ENCODE measurements at places on chromosomes 11 and 22. TPM values are rescaled to one million over a fixed set of nuclear protein-coding genes. Genes with fewer than 3 reads are reported as not detected.

DMC1 gene
- not detected for polyA plus RNA-seq

GRCh38 chr11:1771700-1772099, 8.0 kb upstream of the CTSD start:
- DNase-seq, result no peak
- no peaks in the 10 kb centered on the region for H3K4me1 ChIP-seq
- no peaks in the 10 kb centered on the region for H3K36me3 ChIP-seq
- H3K27ac ChIP-seq, result no peak overlapping the region
- H3K27me3 ChIP-seq, result no peaks in the 10 kb centered on the region
- H3K4me3 ChIP-seq, result no peak overlapping the region

APOL4 gene
- polyA plus RNA-seq, result 0.59 TPM

BLID gene
- not detected for polyA plus RNA-seq

DNA sequence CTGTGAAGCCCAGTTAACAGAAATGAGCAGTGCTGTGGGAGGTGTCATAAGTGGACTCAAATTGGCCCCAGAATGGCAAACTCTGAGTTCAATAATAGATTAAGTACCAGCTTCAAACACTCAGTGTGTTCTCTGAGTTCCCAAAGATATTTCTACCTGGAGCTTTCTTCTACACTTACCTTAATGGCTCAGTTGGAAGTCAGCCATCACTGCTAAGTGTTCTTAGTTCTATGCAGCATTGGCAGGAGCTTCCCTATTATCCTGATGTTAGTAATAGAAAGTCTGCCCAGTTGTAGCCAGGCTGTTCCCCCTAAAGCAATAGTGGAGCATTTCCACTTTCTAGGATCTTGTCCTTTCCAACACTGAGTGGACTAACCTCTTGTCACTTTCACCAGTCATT, 9.7 kb upstream of the PIK3IP1 start:
- H3K27me3 ChIP-seq, result no peaks in the 10 kb centered on the region
- H3K27ac ChIP-seq, result no peak overlapping the region
- H3K36me3 ChIP-seq, result no peaks in the 10 kb centered on the region
- no peak for DNase-seq

- peak within 1 kb of the TSS; percentile 55 for H3K4me3 ChIP-seq
- DNase-seq, result no peak
- peaks cover 12% of the 10 kb centered on the region for H3K4me1 ChIP-seq
These were observed at the start of gene CELSR1 for GRCh38 chr22:46537225-46537945. TSS of gene CELSR1 (minus strand) at chr22:46537620. CDS start at chr22:46537170, 450 bp downstream.

GRCh38 chr22:36452250-36452977, 29.0 kb downstream of the TXN2 start:
- peak overlapping the region; percentile 65 for H3K27ac ChIP-seq
- peaks cover 15% of the 10 kb centered on the region for H3K4me1 ChIP-seq
- no peaks in the 10 kb centered on the region for H3K36me3 ChIP-seq
- DNase-seq, result no peak
- no peak overlapping the region for H3K4me3 ChIP-seq

AQP11 gene
- polyA plus RNA-seq, result 15.2 TPM
